ENCODE measurements at places on chromosomes 1 and 21.

DNA sequence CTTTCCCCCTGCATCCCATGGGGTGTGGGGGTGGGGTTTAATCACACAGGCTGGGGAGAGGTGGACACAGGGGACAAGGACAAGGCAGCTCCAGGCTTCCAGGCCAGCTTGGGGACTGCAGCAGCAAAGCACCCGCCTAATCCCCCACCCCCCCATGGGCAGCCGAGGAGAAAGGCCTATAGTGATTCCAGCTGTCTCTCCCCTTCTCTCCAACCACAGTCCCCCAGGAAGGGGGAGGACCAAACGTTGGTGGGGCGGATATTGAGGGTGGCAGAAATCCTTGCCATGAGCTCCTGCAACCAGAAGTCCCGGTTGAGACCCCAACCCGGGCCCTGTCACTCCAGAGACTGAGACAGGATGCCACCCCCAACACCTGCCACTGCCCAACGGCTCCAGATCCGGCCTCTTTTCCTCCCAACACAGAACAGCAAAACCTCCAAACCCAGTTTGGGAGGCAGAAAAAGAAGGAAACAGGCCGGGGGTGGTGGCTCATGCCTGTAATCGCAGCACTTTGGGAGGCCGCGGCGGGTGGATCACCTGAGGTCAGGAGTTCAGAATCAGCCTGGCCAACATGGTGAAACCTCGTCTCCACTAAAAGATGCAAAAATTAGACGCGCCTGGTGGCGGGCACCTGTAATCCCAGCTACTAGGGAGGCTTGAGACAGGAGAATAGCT, 1.7 kb downstream of the EPHA2 start:
- no peak for DNase-seq

- DNase-seq = no peak
Observed at GRCh38 chr1:185483664-185484450, 166.8 kb upstream of the IVNS1ABP start.

GRCh38 chr1:91851130-91852010, 34.6 kb downstream of the TGFBR3 start:
- no peak for DNase-seq

- DNase-seq = no peak
Observed at GRCh38 chr1:63124666-63125191, 197.6 kb upstream of the FOXD3 start.

- no peak for DNase-seq
Observed at GRCh38 chr1:171113382-171113781, 22.7 kb downstream of the FMO3 start.

DNA sequence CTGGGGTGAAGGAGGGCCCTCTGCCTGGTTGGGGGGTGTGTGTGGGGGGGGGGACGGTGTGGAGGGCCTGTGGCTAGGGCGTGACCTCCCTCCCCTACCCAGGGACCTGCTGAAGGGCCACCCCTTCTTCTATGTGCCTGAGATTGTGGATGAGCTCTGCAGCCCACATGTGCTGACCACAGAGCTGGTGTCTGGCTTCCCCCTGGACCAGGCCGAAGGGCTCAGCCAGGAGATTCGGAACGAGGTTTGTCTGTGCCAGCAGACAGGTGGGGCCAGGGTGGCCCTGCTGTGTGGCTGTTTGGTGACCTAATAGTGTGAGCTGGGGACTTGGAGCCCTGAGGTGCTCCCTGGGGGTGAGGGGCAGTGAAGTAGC, 43.9 kb downstream of the COQ8A start:
- no peak for DNase-seq
